ENCODE measurements at places on chromosomes 7 and 10.

DNA sequence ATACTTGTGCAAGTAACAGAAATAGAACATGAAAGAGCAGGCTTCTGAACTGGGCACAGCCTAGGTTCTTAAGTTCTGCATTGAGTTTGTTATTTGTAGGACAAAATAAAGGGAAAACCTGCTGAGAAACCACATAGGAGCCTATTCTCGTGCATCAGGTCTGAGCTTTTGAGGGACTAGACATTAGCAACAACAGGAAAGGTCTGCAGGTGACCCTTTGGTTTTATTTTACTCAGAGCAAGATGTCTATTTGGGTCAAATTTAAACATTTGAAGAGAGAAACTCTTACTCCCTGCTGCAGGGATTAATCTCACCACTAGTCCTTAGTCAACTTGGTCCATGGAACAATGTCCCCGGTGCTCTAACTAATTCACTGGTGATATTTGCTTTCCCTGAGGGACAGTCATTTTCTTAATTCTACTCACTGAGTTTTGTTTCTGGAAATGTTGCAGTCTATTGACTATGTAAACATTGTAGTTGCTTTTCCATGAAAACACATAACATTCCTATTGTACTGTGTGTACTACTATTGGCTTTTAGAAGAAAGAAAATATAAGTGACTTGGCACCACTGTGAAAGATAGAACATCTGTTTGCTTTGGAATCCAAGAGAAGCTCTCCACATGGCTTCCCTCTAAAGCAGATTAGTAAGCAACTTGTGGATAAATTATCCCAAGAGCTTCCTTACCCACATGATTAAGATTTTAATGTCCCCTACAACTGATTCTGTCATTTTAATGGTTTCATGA, 108.2 kb downstream of the CHRM2 start:
- no peak for DNase-seq

- DNase-seq = no peak
Observed at GRCh38 chr10:127091354-127091753, 105.0 kb downstream of the INSYN2A start.

DNA sequence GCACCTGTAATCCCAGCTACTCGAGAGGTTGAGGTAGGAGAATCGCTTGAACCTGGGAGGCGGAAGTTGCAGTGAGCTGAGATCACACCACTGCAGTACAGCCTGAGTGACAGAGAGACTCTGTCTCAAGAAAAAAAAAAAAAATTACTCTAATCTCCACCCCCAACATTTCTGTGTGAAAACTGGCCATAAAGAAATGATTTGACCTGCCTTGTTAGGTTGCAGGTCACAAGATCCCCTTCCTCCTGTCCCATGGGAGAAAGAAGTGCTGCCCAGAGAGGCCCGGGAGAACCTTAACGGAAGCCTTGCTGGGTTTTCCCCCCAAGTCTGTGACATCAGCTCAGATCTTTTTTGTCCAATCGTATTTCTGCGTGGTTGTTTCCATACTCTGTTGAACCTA, 8.7 kb upstream of the CALHM1 start:
- DNase-seq = no peak

DNA sequence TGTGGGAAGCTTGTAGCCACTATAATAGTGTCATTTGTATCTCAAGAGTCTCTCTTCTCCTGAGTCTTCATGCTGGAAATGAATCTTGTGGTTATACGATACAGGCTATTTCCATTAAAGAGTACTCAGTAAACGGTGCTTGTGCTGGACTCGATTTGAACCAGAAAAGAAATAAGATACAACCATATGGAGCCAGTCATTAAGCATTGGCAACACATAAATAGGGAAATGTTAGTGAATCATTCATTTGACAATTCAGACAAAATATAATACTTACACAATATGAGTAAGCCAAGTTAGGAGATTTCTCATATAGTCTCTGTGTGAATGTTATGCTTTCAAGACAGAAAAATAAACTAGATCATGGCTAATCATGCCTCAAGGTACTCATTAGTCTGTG, 356.8 kb downstream of the PLXDC2 start:
- no peak for DNase-seq

- no peak for DNase-seq
Observed at GRCh38 chr10:44424957-44425356, 40.1 kb upstream of the CXCL12 start.

GRCh38 chr7:44262031-44262430, 61.3 kb downstream of the YKT6 start:
- no peak for DNase-seq

DNA sequence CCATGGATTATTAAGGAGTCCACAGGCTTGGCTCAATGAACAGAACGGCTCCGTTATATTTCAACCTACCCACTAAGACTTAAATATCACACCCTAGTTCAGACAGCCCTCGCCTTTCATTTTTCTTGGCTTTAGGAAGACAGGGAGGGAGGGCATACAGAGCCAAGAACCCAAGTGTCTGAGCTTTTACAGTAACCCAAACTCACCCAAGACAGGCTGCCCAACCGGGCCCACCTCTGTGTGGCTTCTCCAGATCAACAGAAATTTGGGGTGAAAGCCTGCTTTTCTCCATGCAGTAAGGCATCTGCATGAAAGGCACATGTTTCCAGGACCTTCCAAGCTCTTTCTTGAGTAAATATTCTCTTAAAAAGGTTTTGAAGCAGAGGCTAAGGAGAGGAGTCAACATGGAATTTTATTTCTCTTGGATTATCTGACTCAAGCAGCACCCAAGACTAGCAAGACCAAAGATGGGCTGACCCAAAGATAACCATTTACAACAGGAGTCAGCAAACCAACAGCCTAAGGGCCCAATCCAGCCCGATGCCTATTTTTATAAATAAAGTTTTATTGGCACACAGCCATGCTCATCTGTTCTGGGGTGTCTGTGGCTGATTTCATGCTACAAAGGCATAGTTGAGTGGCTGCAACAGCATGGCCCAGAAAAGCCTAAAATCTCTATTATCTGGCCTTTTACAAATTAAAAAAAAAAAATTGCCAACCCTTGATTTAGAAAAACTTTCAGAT, 90.1 kb downstream of the KCNMA1 start:
- no peak for DNase-seq

GRCh38 chr7:140694592-140694991, 1.9 kb upstream of the NDUFB2 start:
- DNase-seq = no peak

GRCh38 chr7:4774658-4775249, 669 bp upstream of the AP5Z1 start:
- DNase-seq = no peak

DNA sequence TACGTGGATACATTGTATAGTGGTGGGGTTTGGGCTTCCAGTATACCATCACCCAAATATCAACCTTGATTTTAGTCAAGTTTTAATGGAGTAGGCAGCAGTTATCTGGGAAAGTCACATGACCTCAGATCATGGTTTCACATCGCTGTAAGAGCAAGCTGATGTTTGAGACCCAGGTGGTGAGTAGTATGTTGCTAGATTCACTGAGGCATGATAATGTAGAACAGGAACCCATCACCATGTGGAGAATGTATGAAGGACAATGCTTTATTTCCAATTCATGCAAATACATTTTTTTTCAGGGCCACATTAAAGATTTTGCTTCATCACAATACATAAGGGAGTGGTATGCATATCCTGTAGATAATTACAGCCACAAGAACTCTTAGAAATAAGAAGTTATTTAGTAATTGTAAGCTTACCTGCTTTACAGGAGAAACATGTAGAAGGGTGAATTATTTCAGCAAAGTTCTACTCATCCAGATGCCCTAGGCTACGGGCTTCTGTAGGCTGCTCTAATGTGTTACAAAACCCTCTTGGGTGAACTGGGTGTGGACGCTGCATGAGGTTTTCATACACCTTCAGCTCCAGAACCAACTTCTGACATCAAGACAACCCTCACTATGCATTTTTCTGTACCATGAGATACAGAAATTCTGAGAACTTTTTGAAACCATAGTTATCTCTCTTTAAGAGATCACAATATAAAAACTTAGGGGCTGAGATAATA, 27.6 kb upstream of the LAMB4 start:
- no peak for DNase-seq

GRCh38 chr10:34698248-34698831, 116.8 kb downstream of the PARD3 start:
- DNase-seq = no peak

- no peak for DNase-seq
Observed at GRCh38 chr7:98286093-98286539, 4.6 kb downstream of the BRI3 start.

- no peak for DNase-seq
Observed at GRCh38 chr7:25427721-25428120, 199.4 kb upstream of the NPVF start.

DNA sequence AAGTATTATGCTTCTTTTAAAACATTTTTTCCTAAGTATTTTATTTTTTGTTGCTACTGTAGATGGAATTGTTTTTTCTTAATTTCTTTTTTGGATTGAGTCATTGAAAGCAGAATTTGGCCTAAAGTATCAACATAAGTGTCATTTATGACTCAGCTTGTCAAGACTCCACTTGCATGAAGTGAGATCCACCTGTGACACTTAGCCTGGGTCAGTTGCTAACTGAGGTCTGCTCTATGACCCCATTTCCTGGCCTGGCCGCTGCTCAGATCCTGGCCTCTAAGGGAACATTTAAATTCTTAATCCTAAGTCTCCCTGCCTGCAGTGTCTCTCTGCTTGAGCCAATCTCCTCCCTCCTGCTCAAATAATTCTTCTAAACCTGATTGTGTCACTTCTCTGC, 35.5 kb downstream of the TMEM270 start:
- no peak for DNase-seq

DNA sequence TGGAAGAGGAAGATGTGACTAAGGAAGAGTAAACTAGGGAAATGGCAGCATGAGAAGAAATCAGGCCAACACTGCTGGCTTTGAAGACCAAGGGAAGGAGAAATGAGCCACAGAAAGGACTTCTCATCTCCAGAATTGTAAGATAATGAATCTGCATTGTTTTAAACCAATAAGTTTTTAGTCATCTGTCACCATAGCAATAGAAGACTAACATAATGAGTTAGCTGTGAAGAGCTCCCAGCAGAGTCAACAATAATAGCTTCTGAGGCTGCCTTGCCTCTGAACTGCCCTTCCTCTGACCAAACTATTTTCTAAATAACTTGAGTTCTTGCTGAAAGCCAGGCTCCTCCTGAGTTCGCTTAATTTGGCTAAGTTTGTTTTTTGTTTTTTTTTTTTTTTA, 103.6 kb downstream of the CACNA2D1 start:
- no peak for DNase-seq

DNA sequence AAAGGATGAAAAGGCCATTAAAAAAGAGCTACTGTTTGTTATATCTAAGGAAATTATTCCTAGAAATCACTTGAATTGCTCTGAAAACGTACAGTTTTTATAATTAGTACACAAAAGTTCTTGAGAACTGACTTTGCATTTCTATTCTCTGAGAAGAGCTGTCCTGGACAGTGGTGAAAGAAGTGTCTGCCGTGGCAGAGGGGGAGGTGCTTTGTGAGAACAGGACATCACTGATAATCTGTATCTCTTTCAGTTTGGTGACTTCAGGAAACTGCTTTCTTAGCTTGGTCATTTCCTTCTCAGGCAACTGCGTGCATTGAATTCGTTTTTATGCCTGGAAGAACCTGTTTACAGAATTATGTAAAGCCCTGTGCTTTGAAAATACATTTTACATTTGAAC, 52.1 kb downstream of the POLL start:
- DNase-seq = no peak

GRCh38 chr7:37481722-37482288, 33.1 kb upstream of the ELMO1 start:
- no peak for DNase-seq

DNA sequence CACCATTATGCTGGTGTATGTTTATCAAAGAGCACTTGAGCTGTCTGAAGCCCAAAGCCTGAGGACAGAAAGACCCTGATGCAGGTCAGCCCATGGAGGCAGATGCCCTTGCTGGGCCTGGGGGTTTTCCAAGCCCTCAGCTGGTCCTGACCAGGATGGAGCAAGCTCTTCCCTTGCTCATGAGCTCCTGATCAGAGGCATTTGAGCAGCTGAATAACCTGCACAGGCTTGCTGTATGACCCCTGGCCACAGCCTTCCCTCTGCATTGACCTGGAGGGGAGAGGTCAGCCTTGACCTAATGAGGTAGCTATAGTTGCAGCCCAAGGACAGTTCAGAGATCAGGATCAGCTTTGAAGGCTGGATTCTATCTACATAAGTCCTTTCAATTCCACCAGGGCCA, 13.0 kb downstream of the AQP1 start:
- DNase-seq = peak; percentile 6

GRCh38 chr10:47283848-47284247, 16.1 kb upstream of the GDF10 start:
- DNase-seq = no peak

DNA sequence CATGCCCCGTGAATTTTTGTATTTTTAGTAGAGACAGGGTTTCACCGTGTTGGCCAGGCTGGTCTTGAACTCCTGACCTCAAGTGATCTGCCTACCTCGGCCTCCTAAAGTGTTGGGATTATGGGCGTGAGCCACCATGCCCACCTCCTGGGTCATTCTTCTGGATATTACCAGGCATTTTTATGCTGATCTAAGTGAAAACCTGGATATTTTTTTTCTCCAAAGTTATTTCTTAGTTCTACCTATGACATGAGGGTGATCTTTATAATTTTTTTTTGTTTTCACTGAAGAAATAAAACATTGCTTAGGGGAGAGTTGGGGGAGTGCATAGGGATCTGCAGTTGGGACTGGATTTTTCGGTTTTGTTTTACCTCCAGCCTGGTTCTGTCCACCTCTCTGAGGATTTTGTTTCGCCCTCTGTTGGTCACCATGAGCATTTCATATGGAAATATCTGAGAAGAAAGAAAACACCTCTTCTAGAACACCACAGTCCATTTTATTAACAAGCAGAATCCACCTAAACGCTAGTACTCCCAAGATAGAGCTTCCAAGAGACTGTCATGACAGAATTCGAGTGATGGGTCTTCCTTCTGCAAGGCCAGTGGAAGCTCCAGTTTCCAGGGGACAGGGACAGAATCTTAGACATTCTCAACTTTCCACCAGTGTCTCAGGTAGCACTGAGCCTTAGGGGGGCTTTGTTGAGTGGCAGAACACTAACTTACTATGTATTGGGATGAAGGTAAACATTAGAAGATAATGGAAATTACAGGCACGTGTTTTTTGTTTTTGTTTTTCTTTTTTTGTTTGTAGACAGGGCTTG, 33.4 kb upstream of the AFAP1L2 start:
- no peak for DNase-seq

GRCh38 chr7:112359086-112359485, 91.2 kb upstream of the IFRD1 start:
- no peak for DNase-seq

DNA sequence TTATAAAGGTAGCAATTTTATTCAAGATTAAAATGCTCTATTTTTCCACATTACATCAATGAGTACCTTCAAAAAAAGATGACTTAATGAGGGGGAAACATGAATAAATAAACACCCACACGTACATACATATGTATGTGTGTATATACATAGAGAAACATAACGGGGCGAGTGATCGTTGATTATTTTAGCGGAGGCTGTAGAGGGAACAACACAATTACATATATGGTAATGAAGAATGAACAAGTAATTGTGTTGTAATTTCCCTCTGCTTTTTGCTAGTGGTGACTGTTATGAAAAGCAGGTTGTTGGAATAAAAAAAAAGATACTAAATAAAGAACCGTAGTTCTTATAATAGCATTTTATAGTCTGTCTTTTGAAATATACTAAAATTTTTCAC, 63.2 kb downstream of the CACNB2 start:
- DNase-seq = no peak

- DNase-seq = no peak
Observed at GRCh38 chr7:36171503-36171902, 18.4 kb downstream of the EEPD1 start.

Measured in activated naive CD4-positive, alpha-beta T cell treated with anti-CD3 and anti-CD28 coated beads, Interleukin-2, amount 10 ng/mL, durations not matched to agents 7 days and 5 days (primary cell).